Colonic mucosa (tissue), 4 donors: ENCODE measurements at places on chromosomes 4 and X.

DNA sequence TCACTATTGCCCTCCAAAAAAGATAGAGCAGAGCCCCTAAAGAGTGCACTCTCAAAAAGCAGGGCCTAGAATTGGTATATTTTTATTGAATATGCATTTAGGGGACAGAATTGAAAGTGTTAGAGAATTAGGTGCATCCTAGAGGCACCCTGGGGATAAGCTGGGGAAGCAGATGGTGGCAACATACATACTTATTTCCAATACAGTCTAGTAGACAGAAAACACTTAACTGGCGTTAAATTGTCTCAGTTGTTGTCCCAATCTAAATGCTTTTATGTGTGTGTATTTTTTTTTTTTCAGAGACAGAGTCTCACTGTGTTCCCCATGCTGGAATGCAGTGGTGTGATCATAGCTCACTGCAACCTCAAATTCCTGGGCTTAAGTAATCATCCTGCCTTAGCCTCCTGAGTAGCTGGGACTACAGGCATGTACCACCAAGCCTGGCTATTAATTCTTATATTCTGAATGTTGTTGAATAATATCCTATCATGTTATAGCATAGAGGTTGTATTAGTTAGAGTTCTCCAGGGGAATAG is 481.8 kb downstream of the GRXCR1 start:
- no peaks in the 10 kb centered on the region for H3K27me3 ChIP-seq
- H3K4me1 ChIP-seq, result no peaks in the 10 kb centered on the region
- DNase-seq, result no peak
- no peak overlapping the region for H3K4me3 ChIP-seq
- no peaks in the 10 kb centered on the region for H3K36me3 ChIP-seq

- no peaks in the 10 kb centered on the region for H3K36me3 ChIP-seq
- no peak overlapping the region for H3K4me3 ChIP-seq
- H3K27ac ChIP-seq, result no peak overlapping the region
These were observed 17.5 kb downstream of the IL13RA2 start for GRCh38 chrX:114999906-115000305.

- H3K36me3 ChIP-seq, result no peaks in the 10 kb centered on the region
- no peaks in the 10 kb centered on the region for H3K4me1 ChIP-seq
- no peak for DNase-seq
- no peak overlapping the region for H3K27ac ChIP-seq
- no peak overlapping the region for H3K4me3 ChIP-seq
These were observed 458.4 kb upstream of the NDST3 start for GRCh38 chr4:117575850-117576249.

DNA sequence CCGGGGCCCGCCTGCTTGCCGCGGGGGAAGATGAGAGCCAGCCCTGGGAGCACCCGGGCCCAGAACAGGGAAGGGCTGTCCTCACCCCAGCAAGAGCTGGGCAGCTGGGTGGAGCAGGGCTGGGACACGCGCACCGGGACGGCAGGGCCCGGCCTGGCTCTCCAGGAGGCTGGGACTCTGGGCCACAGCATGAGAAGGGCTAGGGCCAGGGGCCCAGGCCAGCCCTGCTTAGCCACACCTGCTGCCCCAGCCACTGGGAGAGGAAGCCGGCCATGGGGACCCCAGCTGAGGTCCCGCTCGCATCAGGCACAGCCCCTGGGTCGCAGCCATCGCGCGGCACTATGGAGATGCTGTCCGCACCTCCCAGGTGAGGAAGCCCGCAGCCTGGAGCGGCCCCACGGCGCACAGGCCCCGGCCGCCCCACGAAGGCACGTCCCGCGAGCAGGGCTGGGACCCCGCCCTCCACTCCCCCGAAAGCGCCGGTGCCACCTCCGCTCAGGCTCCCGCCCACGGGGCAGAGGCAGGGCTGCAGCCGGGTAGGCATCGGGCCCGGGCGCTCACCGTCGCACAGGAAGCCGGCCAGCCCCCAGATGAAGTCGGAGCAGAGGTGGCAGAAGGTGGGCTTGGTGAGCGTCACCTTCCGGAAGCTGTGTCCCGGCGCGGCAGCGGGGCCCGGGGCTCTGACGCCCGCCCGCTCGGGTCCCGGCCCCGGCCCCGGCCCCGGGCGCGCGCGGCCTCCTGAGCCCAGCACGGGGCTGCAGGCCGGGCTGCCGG is 531 bp downstream of the DGKQ start:
- peak; percentile 55 for DNase-seq
- no peaks in the 10 kb centered on the region for H3K27me3 ChIP-seq
- peaks cover 20% of the 10 kb centered on the region for H3K4me1 ChIP-seq
- H3K36me3 ChIP-seq, result no peaks in the 10 kb centered on the region
- H3K4me3 ChIP-seq, result peak overlapping the region; percentile 94
